ENCODE measurements at places on chromosomes 1 and 21.
A peak's percentile ranks its signal among the peaks of the same experiment; 100 is the strongest.

DNA sequence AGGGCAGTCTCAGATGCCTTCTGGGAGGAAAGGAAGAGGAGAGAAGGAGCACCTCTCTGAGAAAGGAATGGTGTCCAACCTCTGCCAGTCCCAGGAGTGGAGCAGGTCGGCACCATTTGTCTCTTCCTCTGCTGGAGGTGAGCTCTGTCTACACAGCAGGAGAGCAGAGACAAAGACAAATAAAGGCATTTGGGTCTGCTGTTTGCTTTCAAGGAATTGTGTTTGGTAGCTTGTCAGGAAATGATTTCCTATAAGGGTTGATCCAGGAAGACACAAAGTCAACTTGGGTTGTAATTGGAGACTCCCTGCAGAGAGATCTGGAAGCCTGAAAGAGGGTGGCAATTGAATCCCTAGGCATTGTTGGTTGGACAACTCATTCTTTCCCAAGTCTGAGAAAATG lies 34.5 kb upstream of the PLXNA2 start:
- DNase-seq, result no peak

GRCh38 chr21:43933199-43933598 lies 68.2 kb downstream of the AGPAT3 start:
- no peak for DNase-seq

GRCh38 chr1:147496571-147497210 lies 44.6 kb upstream of the BCL9 start:
- no peak for DNase-seq

DNA sequence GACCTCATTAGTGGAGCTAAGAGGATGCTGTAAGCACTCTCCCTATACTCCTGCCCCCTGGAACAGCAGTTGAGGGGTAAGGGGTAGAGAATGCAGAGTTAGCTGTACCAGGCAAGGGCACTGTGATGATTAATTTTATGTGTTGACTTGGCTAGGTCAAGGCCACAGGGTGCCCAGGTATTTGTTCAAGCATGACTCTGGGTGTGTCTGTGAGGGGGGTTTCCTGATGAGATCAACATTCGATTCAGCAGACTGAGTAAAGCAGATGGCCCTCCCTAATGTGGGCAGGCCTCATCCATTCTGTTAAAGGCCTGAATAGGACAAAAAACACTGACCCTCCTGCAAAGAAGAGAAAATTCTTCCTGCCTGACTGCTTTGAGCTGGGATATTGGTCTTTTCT lies 110.8 kb downstream of the KCND3 start:
- no peak for DNase-seq

DNA sequence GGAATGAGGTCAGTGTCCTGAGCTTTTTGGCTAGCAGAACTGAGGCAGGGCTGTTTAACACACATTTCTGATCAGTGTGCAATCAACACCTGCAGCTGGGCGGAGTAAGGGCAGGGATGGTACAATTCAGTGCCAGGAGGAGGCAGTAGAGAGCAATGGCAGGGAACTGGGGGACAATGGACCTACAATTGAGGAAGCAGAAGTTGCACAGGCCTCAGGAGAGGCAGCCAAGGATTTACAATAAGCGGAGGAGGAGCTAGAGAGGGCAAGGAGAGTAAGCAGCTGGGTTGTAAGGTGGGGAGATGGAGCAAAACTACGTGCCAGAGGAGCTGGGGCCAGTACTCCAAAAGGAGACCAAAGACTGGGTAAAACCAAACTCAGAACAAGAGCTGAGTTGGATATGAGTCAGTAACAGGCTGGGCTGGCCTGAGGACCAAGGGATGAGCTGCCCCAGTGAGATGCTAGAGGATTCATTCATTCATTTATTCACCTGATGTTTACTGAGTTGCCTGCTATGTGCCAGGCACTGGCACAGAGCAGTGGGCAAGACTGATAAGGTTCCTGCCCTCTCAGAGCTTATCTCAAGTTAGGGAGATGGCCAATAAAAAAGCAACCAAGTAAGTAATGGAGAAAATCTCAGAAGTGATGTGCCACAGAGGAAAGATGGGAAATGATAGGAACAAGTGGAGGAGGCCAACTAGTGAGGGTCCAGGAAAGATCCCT lies 10.4 kb upstream of the GALE start:
- DNase-seq, result no peak

GRCh38 chr1:156393095-156393494 lies 24.1 kb downstream of the RHBG start:
- DNase-seq, result no peak

GRCh38 chr1:192810253-192810880 lies 1.5 kb downstream of the RGS2 start:
- DNase-seq, result peak; percentile 7

GRCh38 chr1:156026588-156026987 lies 5.8 kb upstream of the SSR2 start:
- no peak for DNase-seq

GRCh38 chr1:53600561-53600960 lies 138.4 kb downstream of the GLIS1 start:
- DNase-seq, result no peak

GRCh38 chr1:15213341-15213821 lies 33.6 kb upstream of the FHAD1 start:
- no peak for DNase-seq

DNA sequence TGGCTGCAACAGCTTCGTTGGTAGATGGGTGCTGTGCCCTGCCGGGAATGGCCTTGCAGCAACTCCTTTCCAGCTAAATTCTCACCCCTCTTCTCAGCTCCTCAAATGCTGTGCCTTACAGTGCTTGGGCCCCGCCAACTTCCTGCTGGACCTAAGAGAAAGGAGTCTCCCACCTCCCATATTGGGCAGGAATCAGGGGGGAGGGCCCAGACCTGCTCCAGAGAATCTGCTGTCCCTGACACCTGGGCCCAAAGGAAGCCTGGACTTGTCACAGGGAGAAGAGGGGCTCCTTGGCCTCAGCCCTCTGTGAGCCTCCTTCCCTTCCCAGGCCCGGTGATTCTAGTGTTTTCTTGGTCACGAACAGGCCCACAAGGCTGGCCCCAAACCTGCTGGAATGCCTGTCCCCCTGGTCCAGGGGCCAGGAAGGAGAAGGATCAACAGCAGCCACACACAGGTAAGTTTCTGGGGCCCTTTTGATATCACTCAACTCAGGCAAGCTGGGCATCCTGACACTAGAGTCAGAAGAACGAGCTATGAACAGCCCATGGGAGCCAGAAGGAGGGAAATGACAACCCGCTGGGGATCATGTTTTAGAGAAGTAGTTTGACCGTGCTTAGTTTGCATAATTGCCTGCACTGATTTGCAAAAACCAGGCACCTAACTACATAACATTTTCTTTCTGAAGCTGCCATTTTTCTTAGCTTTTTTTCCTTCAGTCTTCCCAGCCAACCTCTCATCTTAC lies 86.2 kb downstream of the CD247 start:
- no peak for DNase-seq

DNA sequence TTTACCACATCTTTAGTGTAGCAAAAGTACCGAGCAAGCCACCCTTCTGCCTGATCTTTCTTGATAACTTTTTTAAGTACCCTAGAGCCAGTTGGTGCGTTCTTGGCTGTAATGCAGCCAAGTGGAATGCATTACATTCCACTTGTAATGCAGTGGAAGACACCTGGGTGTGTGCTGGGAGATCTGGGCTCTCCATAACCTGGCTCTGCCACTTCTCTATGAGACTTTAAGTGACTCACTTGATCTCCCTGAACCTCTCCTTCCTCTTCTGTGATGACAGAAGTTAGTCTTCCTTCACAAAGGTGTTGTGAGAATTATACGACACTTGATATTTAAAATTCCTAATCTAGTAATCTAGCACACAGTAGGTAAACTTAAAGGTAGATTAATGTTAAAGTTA lies 35.3 kb upstream of the NFIA start:
- no peak for DNase-seq

DNA sequence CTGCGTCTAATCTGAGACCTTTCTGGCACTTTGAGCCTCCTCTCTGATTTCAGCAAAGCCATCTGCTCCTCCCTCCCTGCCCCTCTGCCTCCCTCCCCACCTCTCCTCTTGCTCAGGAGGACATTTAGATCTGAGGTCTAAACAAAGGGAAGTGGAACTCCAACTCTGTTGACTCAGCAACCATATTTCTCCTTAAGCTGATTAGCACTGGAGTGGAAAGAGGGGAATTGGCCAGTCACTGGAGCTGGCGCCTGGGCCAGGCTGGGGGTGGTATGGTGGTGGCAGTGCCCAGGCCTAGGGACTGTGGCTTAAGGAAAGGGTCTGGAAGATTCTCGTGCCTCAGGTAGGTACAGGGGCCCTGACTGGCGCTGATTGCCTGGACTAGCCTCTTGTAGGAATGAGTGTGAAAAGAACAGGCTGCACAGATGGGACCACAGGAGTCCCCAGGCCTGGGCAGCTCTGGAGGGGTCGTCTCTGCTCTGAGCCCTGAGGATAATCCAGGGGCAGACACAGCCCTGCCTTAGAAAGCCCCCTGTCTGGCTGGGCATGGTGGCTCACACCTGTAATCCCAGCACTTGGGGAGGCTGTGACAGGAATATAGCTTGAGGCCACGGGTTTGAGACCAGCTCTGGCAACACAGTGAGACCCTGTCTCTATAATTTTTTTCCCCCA lies 11.9 kb downstream of the SH2D2A start:
- DNase-seq, result no peak

GRCh38 chr1:62500210-62500609 lies 63.4 kb downstream of the USP1 start:
- no peak for DNase-seq

DNA sequence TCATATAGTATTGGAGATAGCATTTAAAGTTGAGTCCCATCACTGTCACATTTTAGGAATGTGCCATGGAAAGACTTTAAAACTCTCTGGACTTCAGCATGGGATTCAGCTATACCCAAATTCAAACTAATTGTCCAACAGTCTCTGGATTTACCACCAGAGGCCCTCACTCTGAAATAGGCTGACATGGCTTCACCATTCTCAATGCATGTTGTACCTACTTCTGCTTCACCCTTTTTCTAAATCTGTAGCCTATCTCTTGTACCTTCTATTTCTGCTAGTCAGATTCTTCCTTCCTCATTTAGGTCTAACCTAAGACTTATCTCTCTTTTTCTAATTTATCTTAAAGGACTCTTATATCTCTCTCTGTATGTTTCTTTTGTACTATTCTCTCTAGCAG lies 512.7 kb upstream of the ZRANB2 start:
- no peak for DNase-seq

DNA sequence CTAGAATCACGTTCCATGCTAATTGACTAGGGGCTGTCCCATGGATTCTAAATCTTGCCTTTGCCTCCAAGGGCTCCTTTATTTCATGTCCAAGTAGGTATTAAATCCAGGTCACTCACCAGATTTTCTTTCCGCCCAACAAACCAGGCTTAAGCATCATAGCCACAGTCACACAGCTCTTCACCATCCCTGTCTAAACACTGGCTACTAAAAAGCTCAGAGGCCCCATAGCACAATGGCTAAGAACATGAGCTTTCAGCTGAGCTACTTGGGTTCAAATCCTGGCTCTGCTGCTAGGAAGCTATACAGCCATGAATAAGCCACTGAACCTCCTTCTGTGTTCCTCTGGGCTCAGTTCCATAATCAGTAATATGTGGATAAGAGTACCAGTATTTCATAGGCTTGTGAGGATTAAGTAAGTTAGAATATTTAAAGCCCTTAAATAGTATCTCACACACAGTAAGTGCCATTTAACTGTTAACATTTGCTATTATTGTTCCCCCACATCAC lies 277.2 kb upstream of the GJB5 start:
- no peak for DNase-seq

GRCh38 chr1:234544087-234544579 lies 65.2 kb upstream of the TARBP1 start:
- peak; percentile 82 for DNase-seq

DNA sequence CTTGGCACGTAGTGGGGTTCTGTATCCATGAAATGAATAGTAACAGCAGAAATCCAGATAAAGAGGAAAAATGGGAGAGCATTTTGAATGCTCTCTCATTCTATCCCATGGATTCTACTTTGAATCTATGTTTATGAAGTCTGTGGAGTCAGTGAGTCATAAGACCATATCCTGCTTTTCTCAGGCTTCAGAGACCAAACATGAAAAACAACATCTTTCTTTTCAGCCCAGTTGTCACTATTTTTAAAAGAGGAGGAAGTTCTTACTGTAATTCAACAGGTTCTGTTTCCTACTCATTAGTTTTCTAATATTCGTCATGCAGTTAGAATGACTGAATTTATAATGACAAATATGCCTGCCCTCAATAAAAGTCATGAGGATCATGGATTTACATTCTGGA lies 39.4 kb upstream of the CD55 start:
- no peak for DNase-seq

DNA sequence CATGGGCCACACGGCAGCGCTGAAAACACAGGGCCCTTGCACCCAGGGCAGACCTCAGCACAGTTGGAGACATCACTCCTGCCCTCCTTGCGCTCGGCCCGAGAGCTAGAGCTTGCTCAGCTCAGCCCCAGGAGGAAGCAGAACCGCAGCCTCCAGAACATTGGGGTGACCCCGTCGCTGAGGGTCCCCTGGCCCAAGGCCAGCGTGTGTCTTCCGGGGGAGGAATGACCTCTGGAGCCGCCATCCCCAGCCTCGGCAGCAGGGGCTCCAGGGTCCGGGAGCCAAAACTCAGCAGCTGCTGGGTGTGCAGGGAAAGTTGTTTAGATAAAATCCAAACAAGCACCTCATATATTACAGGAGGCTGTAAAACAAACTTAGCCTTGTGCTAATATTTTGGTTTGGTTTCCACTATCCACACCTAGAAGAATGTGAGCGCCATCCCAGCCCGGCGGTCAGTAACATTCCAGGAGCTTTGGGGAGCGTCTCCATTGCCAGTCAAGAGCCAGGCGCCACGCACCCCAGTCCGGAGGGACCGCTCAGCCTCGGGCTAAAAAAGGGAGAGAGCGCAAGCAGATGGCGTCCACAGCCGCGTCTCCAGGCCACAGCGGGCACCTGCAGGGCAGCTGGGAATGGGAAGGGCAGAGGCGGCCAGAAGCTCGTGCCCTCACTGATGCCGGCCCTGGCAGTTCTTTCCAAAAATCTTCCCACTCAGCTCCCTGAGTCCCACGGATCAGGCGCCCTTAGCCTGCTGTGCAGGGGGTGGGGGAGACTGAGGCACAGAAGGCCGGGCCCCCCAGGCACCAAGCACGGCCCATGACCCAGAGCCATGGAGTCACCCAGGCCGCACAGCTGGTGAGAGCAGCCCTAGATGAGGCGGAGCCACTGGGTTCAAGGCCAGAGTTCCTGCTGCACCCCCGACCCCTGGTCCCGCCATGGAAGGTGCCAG lies 52.0 kb downstream of the SLX9 start:
- DNase-seq, result no peak

DNA sequence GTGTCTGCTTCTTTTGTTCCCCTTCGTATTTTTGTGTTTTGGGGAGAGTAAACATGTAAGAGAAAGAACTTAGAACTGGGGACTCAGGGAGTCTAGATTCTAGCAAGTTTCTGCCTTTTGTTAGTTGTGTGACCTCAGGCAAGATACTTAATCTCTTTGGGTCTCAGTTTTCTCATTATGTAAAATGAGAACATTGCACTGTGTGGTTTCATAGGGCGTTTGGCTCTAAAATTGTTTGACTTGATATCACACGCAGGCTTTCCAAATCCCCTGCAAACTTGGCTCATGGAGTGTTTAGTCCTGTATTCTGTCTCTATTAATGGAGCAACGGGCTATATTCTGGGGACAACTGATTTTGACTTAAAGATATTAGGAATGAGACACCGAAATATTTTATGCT lies 57.7 kb downstream of the NTNG1 start:
- DNase-seq, result no peak

Data from dorsolateral prefrontal cortex (tissue), 122 donors.